ENCODE measurements at places on chromosomes 11 and 22.
A peak's percentile ranks its signal among the peaks of the same experiment; 100 is the strongest.

DNA sequence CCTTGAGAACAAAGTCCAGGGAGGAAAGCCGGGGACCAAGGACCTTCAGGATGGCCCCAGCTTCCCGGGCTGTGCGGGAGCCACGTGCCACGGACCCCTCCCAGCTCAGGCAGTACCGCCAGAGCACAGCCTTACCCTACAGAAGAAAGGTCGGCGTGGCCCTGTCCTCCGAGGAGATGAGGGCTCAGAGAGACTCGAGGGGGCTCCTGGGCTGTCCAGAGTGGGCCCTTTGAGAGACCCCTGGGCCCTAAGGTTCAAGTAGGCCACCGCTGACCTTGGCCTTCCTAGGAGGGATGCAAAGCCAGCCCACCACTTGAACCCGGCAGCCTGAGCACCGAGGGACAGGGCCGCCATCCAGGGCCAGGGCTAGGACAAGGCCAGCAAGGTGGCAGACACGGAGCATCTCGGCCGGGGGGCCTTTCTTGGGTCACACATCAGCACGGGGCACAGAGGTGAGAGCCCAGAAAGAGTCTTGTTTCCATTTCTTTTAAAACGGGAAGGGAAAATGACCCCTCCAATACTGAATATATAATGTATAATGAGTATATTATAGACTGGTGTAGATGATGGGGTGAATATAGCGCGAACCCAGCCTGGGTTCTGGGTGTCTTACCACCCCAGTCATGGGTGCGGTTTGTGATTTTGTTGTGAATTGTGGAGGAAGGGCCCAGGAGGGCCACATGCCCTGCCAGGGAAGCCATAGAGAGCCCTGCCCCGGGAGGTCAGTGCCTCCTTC is 34.4 kb upstream of the PPARA start:
- no peak for DNase-seq

- DNase-seq, result no peak
Measured at GRCh38 chr11:74593463-74593862, 1.1 kb downstream of the POLD3 start.

GRCh38 chr11:46055371-46055770 is 65.9 kb downstream of the PHF21A start:
- DNase-seq, result no peak

DNA sequence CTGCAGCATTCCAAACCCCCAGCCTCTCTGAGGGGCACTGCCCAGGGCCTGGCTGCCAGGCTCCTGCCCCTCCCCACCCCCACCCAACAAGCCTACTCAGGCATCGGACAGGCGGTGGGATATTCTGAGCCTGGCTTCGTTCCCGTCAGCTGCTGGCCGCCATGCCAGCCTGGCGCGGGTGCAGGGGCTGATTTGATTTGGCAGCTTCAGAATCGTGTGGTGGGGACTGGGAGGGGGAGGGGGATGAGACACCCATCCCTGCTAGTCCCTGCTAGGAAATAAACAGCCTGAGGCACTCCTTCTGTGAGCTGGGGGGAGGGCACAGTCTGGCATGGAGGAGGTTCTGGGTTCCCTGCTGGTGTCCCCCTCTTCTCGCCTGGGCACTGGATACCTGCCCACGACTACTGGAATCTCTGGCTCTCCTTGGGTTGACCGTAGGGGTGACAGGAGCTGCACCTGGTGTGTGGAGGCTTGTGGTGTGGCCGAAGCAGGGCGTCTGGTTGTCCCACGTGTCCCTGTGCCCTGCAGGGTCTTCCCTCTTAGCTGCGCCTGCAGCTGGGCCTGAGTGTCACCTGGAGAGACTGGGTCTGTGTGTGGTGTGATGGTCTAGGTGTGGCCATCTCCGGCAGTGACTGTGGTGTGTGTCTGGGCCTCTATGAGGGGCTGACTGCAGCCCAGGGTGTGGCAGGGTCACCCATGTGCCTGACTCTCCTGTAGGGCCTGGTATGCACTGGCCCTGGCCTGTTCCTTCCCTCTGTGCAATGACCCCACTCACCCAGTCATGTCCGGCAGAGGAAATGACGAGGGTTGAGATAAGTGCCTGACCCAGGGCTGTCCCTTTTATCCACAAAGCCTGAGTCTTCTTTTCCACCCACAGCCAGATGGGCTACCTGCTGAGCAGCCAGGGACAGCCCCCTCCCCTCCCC is 42.2 kb downstream of the PDE2A start:
- no peak for DNase-seq

- no peak for DNase-seq
Measured at GRCh38 chr11:8689726-8690255, 7.2 kb downstream of the RPL27A start.

GRCh38 chr11:80031014-80031600 is 590.3 kb upstream of the TENM4 start:
- DNase-seq, result no peak

DNA sequence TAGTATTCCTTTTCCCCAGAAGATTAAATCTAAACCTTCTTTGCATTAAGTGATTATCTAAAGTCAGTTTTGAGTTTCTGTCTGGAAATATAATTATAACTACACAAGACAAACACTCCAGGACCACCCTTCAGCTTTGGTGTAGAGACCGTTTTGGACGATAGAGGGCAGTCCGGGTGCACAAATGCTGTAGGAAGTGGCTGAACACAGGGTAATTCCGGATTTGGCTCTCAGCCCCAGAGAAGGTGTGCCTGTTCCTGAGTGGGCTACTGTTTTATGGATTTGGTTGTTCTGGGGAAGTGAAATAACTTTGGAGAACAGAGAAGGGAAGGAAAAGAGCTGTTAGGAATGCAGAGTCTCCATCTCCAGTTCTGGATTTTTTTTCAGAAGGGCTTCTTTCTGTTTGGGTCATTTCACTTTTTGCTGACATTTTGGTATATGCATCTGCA is 14.8 kb downstream of the EXT2 start:
- peak; percentile 37 for DNase-seq

GRCh38 chr22:22239311-22239939 is 5.2 kb upstream of the VPREB1 start:
- no peak for DNase-seq

- no peak for DNase-seq
Measured at GRCh38 chr11:5847711-5848110, 6.0 kb upstream of the OR52E6 start.

GRCh38 chr11:124122123-124122522 is 6.9 kb downstream of the VWA5A start:
- DNase-seq, result no peak

- DNase-seq, result no peak
Measured at GRCh38 chr11:68891351-68891948, 12.2 kb downstream of the MRPL21 start.

- DNase-seq, result no peak
Measured at GRCh38 chr11:106827687-106828086, 190.6 kb downstream of the GUCY1A2 start.
